ENCODE measurements at places on chromosomes 6 and 20. TPM values are rescaled to one million over a fixed set of nuclear protein-coding genes. Genes with fewer than 3 reads are reported as not detected.

BPI gene
- 0.29 TPM for total RNA-seq

SLC52A3 gene
- not detected for total RNA-seq

CPNE1 gene
- total RNA-seq, result 301 TPM

DEFB132 gene
- total RNA-seq, result not detected

WFDC13 gene
- not detected for total RNA-seq

MARCKS gene
- total RNA-seq, result 168 TPM

BHLHE23 gene
- not detected for total RNA-seq

BTN2A1 gene
- total RNA-seq, result 15.0 TPM

CST5 gene
- total RNA-seq, result not detected

WFDC12 gene
- total RNA-seq, result not detected

COL9A1 gene
- not detected for total RNA-seq

DYNLT2 gene
- total RNA-seq, result 2.0 TPM

C20orf204 gene
- 1.7 TPM for total RNA-seq

SASH1 gene
- total RNA-seq, result 27.4 TPM

Measured in RPMI7951 (cell line).